ENCODE measurements at places on chromosomes 1 and 21.

DNA sequence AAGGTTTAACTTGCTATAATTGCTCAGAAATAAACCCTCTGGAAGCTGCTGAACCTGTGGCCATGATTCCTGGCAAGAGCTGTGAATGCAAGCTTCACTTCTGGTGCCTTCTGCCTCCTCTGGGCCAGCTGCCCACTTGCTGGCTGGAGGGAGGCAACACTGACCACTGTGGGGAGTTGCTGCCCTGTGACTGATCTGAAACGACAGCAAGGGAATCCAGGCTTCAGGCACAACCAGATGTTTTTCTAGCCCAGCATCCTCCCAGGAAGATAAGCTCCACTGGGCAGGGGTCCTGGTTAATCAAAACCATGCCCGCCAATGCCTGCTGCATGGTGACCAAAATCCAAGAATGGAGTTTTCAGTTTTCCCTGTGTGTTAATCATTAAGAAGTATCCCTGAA lies 180.0 kb upstream of the HMGB4 start:
- no peak for DNase-seq

GRCh38 chr1:222919478-222919865 lies 104.6 kb downstream of the DISP1 start:
- no peak for DNase-seq

DNA sequence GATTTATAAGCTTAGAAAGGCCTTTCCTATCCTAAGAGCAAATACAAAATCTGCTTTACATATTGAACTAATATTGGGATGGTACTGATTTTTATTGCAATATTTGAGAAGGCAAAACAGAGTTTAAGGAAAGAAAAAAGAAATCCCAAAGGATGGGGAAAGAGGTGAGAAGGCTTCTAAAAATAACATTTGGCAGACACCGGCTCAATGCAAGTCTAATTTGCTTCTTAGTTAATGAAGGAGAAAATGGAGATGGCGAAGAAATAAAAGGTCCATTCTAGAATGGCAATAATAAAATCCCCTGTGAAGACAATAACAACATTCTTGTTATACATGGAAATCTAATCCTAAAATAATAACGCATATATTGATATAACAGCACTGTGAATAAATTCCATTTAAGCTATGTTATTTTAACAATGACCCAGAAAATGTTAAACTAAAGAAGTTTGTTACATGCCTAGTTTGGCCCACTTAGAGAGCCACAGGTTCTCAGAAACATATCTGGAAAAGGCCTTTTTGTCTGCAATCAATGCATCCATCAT lies 117.7 kb downstream of the HLCS start:
- DNase-seq = no peak

GRCh38 chr1:205421798-205422197 lies at the start of gene LEMD1:
Gene LEMD1 (minus strand): TSS chr1:205422056. CDS start chr1:205420536, 1,520 bp downstream.
- no peak for DNase-seq

GRCh38 chr1:214720561-214720960 lies 117.6 kb downstream of the CENPF start:
- no peak for DNase-seq

- DNase-seq = no peak
Measured at GRCh38 chr1:101465941-101466340, 229.1 kb downstream of the S1PR1 start.

GRCh38 chr1:57307392-57308170 lies 116.3 kb downstream of the DAB1 start:
- peak; percentile 25 for DNase-seq

DNA sequence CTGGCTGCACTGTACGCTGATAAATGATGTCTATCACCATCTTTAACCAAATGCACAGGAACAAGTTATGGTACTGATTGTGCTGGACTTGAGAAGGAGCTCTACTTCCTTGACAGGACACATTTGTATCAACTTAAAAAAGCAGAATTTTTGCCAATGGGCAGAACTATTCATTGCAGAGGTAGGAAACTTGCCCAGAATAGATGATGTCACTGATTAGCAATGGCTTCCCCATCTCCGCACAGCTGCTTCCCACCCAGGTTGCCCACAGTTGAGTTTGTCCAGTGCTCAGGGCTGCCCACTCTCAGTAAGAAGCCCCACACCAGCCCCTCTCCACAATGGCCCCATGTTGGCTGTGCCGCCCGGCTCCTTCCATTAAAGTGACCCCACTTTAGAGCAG lies 33.4 kb downstream of the CAPN2 start:
- no peak for DNase-seq

DNA sequence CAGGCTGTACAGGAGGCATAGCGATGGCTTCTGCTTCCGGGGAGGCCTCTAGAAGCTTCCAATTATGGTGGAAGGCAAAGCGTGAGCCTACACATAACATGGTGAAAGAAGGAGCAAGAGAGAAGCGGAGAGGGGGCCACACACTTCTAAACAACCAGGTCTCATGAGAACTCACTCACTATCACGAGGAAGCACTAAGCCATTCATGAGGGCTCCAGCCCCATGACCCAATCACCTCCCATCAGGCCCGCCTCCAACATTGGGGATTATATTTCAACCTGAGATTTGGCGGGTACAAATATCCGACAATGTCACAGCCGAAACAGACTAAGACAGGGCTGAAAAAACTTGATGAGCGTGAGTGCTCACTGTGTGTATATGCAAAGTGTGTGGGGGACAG lies 89.3 kb upstream of the CNIH3 start:
- no peak for DNase-seq

GRCh38 chr1:77484334-77484733 lies 198.1 kb downstream of the ZZZ3 start:
- no peak for DNase-seq

- DNase-seq = peak; percentile 17
Measured at GRCh38 chr21:31326522-31327242, 17.4 kb downstream of the TIAM1 start.

DNA sequence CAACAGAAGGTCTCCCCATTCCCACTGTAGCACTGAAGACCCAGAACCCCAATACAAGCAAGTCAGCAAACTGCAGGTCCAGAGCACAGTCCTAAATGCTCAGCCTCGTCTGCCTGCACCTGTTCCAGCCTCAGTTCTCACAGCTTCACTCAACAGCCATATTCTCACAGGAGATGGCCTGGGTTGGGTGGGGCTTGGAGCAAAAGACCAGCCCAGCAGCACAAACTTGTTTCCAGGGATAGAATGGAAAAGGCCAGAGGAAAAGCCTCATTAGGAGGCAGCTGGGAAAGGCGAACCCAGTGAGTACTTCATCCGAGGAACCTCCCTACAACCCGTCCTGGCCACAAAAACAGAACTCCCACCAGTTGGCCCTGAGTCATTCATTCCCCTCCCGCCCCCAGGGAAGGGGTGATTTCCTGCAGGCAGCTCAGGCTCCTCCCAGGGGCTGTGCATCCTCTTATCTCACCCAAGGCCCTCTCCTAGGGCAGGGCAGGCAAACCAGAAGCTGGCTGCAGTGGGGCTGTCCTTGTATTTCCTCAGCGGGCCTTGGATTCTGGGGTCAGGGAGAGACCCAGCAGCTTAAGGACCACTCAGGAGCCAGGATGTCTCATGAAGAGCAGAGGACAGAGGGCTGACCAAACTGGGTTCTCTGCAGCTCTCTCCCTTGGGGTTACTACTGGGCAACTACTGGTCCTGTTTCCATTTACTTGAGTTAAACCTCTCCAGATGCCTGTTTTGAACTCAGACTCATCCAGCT lies 7.4 kb upstream of the MPL start:
- DNase-seq = no peak

DNA sequence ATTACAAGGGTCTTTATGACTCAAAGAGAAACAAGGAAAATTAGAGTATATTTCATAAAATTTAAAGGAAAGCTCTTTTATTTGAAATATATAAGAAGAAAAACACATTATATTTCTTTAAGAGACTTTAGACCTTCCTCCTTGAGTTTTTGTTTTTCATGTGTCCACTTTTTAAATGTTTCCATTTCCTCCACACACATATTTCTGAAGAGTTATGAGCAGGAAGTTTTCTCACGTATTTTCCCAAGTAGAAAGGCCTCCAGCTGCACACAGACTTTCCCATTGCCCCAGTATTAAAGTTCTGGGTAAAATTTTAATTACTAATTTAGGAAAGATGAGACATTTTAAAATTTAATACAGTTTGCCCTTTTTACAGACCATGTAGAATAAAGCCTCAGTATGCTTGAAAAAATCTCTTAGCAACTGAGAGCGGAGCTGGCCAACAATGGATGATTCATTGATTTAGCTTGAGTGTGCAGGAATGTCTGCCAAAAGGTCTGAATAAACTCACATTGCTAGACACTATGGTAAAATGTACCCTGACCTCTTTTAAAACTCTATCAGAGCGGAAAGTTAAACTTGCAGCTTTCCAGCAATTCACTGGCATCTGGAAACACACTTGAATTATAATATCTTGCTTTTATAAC lies 57.9 kb downstream of the DDAH1 start:
- DNase-seq = no peak

DNA sequence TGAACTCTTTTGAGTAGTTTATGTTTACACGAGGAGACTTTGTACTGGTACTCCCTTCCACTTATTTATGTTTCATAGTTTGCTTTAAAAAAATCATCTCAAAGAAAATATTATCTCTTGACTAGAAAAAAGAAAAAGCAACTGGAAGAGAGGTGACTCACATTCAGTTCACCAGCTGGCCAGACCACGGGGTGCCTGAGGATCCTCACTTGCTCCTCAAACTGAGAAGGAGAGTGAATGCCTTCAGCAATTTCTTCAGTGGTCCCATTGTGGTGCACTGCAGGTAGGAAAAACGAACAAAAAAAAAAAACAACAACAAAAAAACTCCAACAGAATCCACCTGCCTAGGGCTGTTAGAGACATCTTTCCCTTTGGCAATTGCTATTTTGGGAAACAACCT lies 102.9 kb downstream of the PTPRC start:
- DNase-seq = no peak

GRCh38 chr1:89206373-89206772 lies 7.6 kb upstream of the GBP4 start:
- DNase-seq = no peak

- no peak for DNase-seq
Measured at GRCh38 chr1:214550013-214550856, 1.2 kb downstream of the PTPN14 start.

DNA sequence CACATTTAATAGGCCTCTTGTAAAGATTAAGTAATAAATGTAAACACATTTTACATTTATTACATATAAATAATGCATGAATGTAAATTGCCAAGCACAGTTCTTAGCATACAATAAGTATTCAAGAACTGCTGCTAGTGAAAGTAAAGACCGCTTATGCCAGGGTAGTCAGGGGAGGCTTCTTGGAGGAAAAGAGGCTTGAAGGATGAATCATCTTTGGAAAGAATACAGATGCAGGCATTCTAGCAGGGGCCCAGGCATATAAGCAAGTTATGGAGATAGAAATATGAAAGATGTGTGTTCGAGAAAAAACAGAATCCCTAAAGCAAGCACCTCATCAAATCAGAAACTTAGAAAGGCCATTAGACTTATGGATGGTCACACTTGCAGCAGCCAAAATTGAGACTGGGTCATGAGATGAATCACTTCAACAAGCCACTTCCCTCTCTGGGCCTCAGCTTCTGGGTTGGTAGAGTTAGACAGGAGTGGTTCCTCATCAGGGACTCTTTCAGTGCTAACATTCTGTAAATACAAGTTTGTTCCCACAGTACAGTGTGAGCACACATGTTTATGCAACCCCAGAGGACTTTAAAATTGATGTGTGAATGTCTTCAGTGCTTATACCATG lies 79.8 kb upstream of the ROR1 start:
- no peak for DNase-seq

GRCh38 chr1:212055333-212055732 lies 19.8 kb downstream of the DTL start:
- DNase-seq = no peak

- DNase-seq = no peak
Measured at GRCh38 chr1:236282425-236282716, 613 bp upstream of the ERO1B start.

DNA sequence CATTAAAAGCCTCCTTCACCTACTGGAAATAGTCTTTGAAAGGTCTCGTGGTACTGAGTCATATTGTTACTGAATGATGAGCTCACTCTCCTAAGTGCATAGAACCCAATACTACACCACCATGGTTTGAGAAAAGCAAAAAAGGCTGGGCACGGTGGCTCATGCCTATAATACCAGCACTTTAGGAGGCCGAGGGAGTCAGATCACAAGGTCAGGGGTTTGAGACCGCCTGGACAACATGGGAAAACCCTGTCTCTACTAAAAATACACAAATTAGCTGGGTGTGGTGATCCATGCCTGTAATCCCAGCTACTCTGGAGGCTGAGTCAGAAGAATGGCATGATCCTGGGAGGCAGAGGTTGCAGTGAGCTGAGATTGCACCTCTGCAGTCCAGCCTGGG lies 3.3 kb upstream of the HNRNPCL1 start:
- no peak for DNase-seq

GRCh38 chr1:24526940-24527542 lies 24.4 kb downstream of the RCAN3 start:
- DNase-seq = no peak

DNA sequence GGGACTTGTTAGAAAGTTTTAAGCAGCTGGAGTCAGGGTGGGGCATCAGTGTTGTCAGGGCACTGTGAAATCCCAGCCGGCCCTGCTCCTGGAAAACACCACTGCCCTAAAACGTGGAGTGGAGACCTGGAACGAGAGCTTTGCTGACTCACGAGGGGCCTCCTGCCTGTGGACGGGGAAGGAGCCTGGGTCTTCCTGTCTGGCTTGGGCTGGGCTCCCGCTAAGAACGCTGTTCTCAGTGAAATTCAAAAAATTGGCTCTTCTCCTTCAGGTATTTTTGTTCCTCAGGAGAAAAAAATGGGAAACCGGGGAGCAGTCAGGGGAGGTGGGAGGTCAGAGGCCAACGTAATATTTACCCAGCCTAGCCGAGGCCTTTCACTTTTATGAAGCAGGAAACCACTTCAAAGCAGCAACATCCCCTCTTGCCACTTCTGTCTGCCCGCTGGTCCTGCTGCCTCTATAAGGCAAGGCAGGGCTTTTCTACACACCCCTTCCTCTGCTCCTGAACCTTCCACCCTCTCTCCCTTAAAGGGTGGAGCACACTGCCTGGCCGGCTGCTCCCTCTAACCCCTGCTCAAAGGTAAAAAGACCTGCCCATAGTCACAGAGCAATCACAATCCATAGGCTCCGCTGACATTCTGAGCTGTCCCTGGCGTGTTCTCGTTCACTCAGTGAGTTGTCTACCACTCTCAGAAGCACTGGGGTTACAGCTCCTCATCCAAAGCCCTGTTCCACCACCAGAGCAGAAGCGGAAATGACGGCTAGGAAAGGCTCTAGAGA lies 8.0 kb downstream of the PLXNA2 start:
- DNase-seq = no peak

DNA sequence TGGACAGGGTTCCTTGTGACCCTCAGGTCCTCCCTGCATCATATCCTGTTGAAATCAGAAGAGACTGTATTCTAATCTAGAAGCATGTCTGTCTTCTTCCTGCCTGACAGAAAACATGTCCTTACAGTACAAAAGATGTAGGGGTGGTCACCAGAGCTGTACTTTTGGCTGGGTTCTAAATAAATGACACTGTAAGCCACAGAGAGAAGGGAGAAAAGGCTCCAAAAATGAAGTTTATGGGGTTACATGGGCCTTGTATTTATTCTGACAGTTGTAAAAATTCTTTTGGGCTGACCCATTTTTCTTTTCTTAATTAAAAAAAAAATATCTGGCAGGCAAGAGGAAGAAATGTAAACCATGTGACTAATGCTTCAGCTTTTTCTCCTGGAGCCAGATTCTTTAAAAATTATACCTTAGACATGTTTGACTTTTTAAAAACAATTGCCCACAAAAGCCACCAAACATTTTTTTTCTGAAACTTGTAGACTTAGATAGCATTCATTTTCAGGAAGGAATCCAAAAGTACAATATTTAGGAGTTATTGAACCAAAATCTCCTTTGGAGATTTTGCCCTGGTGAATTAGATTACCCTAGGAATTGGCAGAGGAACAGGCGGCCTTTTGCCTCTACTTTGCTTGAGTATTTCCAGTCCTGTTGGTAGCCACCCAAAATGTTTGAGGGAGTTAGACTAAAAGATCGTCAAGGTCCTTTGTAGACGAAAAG lies 17.1 kb downstream of the RGL1 start:
- DNase-seq = no peak

Measured in stimulated activated CD8-positive, alpha-beta memory T cell treated with anti-CD3 and anti-CD28 coated beads, Interleukin-4, amount 100 ng/mL, for 1 hour (primary cell).